ENCODE measurements at places on chromosomes 16 and 17.

DNA sequence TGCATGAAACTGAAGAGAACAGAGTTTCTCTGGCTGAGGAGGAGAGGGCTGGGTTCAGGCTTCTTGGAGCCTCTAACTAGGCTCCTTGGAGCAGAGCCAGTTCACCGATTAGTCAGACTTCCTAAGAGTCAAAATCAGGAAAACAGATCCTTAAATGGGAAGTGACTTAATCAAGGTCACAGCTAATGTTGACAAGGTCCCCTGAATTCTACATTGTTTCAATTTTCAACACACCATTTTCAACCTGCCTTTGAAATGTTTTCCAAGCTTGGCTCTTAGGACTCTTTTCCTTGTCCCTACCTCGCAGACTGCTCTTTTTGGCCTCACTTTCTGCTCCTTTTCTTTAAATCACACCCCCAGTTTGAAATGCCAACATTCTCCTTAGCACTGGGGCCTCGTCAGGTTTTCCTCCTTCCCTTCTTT lies 16.3 kb downstream of the MYL4 start:
- no peak for DNase-seq

DNA sequence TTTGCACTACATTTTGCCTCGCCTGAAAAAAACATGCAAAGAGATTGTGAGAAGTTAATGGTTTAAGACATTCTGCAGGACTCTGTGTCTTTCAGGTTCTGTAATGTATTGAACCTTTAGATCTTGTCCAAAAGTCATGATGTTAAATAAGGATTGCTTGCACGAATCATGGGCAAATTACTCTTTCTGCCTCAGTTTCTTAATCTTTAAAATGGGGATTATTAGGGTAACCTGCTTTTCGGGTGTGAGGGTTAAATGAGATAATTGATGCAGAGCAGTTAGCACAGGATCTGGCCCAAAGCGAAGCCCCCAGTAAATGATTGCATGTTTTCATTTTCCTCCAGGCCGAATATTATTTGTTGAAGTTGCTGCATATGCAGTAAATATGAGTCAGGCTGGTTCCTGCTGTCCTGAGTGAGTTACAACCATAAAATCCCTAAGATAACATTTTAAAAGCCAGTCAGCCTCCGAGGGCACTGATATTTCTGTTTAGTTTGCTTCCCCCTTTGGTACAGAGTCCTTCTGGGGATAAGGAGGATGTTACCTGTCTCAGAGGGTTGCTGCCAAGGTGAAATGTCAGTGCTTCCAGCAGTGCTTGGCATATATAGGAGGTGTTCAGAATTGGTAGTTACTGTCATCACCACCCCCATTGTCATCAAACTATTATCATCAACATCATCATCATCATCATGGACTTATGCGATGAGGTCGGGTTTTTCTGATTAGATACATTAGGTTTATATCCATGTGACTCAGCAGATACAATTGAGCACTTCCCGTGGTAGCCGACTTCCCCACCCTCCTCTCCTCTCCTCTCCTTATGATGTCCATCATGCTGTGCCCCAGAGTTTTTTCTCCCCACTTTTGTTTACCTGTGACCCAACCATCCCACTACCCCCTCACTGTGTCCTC lies 20.6 kb upstream of the ARHGAP17 start:
- no peak for DNase-seq

DNA sequence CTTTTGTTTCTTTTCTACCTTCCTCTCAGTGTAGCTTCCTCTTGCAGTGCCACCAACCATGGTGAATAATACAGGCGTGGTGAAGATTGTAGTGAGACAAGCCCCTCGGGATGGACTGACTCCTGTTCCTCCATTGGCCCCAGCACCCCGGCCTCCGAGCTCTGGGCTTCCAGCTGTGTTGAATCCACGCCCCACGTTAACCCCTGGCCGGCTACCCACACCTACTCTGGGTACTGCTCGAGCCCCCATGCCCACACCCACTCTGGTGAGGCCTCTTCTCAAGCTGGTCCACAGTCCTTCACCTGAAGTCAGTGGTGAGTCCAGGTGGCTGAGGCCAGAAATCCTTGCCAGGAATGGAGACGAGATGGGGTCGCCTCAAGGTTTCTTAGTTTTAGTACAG lies 23.9 kb downstream of the SRCAP start:
- no peak for DNase-seq

GRCh38 chr17:29180034-29180787 lies at the start of gene MYO18A:
TSS of gene MYO18A (minus strand) at chr17:29180398. CDS start at chr17:29166940, 13,458 bp downstream.
- peak; percentile 80 for DNase-seq

GRCh38 chr17:44084131-44084538 lies 13.6 kb downstream of the G6PC3 start:
- DNase-seq = no peak

- DNase-seq = no peak
Measured at GRCh38 chr16:87161822-87162676, 155.1 kb downstream of the C16orf95 start.

DNA sequence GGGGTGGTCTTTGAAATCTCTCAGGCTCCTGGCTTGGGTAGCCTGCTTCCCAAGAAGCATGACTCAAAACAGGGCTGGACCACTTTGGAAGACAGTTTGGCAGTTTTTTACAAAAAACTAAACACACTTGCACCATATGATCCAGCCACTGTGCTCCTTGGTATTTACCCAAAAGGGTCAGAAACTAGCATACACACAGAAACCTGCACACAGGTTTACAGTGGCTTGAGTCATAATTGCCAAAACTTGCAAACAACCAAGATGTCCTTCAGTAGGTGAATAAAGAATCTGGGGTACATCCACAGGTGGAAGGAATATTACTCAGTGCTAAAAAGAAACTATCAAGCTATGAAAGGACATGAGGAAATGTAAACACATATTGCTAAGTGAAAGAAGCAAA lies 323.2 kb upstream of the CDH5 start:
- DNase-seq = no peak

DNA sequence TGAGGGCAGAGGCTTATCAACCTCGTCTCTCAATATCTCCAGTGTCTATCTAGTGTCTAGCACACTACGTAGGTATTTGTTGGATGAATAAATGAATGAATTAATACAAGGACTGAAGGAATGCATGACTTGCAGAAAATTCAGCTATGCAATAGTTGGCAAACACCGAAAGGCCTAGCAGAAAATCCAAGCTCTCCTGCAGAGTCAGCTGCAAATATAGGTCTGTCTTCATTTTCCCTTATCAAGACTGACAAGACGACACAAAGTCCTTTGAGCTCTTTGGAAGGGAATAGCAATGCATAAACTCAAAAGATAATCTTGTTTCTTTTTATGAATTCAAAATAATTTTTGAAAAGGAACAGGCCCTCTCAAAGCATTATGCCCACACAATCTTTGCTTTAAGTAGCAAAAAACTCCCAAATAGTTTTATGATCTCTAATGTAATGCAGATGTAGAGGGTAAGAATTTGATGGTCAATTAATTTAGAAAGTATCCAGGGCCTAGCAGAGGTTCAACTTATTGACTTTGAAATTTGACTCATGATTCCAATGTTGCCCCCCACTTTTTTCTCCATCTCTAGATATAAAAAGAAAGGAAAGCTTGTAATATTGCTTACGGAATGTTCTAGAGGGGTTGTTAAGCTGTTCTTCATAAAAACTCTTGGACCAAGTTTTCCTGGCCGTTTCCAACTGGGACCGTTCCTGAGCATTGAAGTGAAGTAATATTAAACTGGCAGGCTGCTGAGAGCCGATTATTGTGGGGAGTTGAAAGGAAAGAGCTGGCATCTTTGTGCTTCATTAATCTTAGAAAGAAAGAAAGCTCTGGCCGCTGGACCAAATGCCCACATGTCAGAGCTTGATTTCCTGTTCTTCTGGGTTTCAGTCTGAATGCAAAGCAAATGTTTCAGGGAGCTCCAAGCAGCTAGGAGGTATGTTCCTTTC lies 227.3 kb downstream of the HS3ST3A1 start:
- no peak for DNase-seq

DNA sequence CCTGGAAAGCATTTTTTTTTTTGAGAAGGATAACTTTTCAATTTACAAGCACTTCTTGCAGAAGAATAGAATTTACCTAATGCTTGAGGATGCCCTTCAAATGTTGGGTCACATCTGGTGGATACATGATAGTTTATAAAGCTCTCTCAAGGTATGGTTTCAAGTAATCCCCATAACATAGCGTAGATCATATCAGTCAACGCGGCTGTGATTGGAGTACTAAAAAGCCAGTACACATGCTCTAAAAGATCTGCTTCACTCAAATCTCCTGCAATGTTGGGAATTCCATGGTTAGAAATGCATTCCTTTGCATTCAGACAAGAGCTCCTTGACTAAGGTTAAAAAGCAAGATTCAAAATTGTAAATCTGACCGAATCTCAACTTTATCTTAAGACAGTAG lies 3.9 kb upstream of the KCNJ16 start:
- DNase-seq = no peak

- DNase-seq = no peak
Measured at GRCh38 chr17:32315171-32315570, 26.8 kb downstream of the C17orf75 start.

GRCh38 chr17:81060416-81060815 lies 25.5 kb downstream of the BAIAP2 start:
- no peak for DNase-seq

GRCh38 chr17:56913353-56913866 lies 439 bp downstream of the TRIM25 start:
- no peak for DNase-seq

DNA sequence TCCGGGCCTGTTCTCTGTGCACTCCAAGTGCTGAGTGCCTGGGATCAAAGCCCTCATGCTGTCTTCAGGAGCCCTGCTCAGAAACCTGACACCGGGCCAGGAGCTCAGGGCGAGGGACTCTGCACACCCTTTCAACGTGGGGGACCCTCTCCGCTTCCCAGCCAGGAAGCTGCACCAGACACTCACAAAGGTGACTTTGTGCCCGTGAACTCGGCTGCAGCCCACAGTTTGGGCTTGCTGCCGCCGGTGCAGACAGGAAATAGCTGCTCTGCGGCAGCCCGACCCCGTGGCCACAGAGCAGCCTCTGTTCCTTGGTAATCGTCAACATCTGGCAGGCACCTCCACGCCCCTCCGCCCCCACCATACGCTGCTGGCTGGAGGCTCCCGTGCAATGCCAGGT lies 93.4 kb upstream of the METRNL start:
- peak; percentile 57 for DNase-seq

DNA sequence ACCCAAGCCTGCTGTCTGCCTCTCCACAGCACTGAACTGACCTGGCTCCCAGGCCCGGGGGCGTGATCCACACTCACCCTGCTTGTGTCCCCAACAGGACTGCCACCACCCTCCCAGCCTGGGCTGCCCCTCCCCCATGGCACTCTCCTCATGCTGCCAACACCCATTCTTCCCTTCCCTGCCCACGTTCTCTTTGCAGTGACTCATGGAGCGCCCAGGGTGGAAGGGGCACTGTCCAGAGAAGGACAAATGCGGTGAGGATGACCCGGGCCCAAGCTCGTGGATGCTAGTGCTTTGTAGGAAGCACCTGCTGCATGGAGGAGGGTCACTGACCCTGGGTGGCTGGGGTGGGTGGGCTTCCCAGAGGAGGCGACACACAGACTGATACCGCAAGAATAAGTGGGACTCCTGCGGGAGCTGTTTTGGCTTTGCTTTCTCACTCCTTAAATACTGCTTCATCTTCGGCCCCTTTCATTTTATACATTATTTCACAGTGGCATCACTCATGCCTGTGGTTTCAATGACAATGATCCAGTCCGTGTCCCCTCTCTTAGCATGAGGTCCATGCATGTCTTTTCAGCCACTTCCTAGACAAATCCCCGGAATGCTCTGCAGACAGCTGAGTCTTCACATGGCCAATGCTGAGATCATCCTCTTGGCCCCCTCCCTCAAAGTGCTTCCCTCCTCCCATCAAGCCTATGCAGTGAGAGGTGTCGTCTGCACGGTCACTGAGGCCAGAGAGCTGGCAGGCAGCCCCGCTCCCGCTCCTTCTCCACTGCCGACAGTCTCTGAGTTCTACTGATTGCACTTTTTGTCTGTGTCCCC lies 17.6 kb downstream of the CDK5R1 start:
- DNase-seq = no peak

- DNase-seq = no peak
Measured at GRCh38 chr17:41178843-41179616, 1.0 kb upstream of the KRTAP4-2 start.

DNA sequence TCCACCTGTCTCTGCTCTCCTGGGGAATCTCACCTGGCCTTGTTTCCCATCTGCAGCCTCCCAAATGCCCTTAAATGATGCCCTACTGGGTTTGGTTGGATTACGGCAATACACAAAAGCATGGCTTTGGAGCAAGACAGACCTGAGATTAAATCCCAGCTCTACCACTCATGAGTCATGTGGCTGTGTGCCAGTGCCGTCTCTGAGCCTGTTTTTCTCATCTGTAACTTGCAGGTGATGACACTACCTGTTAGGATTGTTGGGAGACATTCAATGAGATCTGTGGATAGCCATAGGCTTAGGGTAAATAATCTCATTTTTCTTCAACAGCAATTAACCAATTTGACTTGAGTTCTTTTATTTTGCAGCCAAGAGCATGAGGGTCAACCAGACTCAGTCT lies 240.3 kb downstream of the MAF start:
- no peak for DNase-seq

GRCh38 chr16:88731699-88732098 lies 25.4 kb downstream of the CTU2 start:
- DNase-seq = no peak

- no peak for DNase-seq
Measured at GRCh38 chr16:5442054-5442453, 344.5 kb upstream of the EEF2KMT start.

GRCh38 chr17:4162775-4163466 lies 19.9 kb downstream of the CYB5D2 start:
- no peak for DNase-seq

GRCh38 chr16:29784157-29784556 lies 6.1 kb downstream of the ZG16 start:
- DNase-seq = no peak

- DNase-seq = no peak
Measured at GRCh38 chr16:84380405-84380804, 12.1 kb downstream of the ATP2C2 start.

DNA sequence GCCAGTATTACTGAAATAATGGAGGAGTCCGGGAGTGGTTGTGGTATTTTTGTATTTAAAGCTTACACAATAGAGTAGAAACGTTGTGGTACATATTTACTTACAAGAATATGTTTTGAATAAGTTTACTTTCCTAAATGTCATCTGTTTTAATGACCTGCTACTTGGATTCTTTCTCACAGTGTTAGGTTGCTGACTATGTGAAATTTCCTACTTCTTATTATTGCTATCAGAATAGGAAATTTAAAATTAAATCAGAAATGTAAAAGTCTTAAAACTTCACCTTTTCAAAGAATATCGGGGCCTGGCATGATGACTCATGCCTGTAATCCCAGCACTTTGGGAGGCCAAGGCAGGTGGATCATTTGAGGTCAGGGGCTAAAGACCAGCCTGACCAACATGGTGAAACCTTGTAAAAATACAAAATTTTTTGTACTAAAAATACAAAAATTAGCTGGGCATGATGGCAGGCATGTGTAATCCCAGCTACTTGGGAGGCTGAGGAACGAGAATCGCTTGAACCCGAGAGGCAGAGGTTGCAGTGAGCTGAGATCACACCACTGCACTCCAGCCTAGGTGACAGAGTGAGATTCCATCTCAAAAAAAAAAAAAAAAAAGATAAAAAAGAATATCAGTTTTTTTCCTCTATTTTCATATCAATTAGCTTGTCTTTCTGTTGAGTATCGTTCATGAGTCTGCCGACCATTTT lies 77.8 kb downstream of the VMP1 start:
- no peak for DNase-seq

GRCh38 chr16:4426021-4426684 lies 485 bp downstream of the DNAJA3 start:
- no peak for DNase-seq

- DNase-seq = no peak
Measured at GRCh38 chr17:42197564-42198156, 3.4 kb upstream of the GHDC start.

Data from activated CD8-positive, alpha-beta memory T cell treated with anti-CD3 and anti-CD28 coated beads, Interleukin-2, amount 50 U/mL, for 4 hours (primary cell).